ENCODE measurements at places on chromosomes 4 and X.

DNA sequence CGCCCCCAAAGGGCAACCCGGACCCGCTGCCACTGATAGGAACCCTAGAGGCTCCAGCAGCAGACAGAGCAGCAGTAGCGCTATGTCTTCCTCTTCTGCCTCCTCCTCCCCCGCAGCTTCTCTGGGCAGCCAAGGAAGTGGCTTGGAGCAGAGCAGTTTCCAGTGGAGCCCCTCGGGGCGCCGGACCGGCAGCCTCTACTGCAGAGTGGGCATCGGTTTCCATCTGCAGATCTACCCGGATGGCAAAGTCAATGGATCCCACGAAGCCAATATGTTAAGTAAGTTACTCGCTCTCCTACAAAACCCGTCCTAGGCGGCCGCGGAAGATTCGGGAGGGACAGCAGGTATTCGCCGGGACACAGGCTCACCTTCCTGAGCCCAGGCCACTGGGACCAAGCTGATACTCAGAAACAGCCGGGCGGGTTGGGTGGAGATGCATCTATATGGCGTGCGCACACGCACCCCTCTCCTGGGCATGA, 477 bp downstream of the FGF5 start:
- peak; percentile 29 for DNase-seq

- DNase-seq, result no peak
Observed at GRCh38 chr4:7867701-7868435, 71.8 kb downstream of the AFAP1 start.

- DNase-seq, result no peak
Observed at GRCh38 chr4:68927165-68927564, 24.4 kb downstream of the UGT2A3 start.

GRCh38 chrX:65195621-65196020, 219.4 kb upstream of the ZC4H2 start:
- no peak for DNase-seq

- DNase-seq, result no peak
Observed at GRCh38 chr4:52837716-52838558, 24.2 kb upstream of the RASL11B start.

DNA sequence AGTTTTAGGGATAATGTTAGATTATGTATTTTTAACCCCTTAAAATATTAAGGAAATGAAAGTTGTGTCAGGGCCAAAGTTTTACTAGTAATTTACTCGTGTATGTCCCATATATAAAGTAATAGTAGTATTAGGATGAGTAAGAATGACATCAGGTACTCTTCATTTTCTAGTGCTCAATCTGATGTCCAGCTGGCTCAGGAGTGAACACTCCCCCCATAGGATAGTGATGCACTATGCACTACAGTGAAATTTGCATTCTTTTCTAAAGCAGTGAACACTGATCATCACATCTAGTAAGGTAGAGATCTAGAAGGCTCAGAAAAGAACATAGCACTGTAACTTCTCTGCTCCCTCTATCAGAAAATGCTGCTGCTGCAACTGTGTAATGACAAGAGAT, 409.7 kb downstream of the GLUD2 start:
- no peak for DNase-seq

- no peak for DNase-seq
Observed at GRCh38 chrX:25618248-25618647, 519.9 kb upstream of the MAGEB18 start.

DNA sequence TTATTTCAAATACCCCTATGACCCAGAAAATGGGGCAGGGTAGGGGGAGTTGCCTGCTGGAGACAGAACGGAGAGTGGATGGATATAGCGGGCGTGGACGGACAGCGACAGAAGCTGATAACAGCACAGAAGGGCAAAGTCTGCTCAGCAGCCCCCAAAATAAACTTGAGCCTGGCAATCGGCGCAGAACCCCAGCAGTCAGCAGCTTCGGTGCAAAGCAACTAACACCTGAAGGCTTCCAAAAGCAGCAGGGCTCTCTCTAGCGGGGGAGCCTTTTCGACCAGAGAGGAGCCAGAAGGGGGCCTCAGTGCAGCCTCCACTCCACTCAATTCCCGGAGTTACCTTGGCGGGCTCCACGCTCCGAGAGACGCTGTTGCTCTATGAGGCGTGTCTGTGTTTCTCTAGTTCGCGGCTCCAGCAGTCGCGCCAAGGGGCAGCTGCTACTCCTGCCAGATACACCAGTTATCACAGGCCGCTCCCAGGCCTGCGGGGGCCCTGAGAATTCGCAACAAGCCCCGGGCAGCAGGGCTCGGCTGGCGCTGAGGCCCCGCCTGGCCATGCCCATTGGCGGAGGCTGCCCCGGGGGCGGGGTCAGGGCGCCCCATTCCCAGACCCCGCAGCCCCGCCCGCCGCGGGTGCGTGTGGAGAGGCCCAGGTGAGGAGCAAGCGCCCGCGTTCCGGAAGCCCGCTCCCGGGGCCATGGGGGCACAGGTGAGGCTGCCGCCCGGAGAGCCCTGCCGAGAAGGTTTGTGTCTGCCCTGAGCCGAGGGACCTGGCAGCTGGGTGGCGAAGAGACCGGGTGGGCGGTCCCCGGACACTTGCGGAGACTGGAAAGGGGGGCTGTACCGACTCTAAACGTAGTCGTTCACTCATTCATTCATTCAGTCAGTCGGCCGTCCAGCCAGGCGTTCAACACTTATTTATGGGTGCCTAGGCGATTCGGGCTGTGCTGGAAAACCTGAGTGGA, at the start of the genes CNGA1 and NIPAL1:
TSS of gene CNGA1 (minus strand) at position 541 of the 967 bp plus-strand sequence. CDS start 63,992 bp downstream, outside the sequence.
TSS of gene NIPAL1 (plus strand) at position 632 of the 967 bp plus-strand sequence. CDS start at position 700, 68 bp downstream.
- peak; percentile 77 for DNase-seq

All from femur (tissue), 1 donor.